ENCODE measurements at places on chromosomes 5 and 9.

- DNase-seq, result no peak
Observed at GRCh38 chr5:179610109-179610902, 13.2 kb downstream of the HNRNPH1 start.

DNA sequence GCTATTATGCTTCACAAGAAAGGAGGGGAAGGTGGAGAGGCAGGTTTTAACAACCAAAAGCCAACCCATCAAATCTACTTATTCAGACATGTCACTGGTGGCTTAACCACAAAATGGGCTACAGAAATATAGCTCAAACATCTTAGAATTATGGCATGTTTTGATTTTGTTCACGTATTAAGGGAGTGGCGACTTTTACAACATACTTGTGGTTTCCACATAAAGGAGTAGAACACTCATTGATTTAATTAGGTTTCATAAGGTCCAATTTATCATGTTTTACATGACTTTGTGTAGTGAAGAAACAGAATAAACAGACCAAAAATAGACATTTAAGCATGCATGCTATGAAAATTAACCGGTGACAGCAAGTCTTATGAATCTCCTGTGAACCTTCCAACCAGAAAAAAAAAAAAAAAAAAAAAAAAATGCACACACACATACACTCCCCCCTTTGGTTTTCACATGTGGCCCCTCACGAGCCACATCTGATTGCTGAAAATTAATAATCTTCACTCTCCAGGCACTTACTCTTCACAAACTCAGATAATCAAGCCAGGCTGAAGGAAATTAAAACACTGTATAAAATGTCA is 5.4 kb downstream of the ZNF608 start:
- DNase-seq, result no peak

GRCh38 chr5:124639095-124639665 is 107.3 kb downstream of the ZNF608 start:
- no peak for DNase-seq

DNA sequence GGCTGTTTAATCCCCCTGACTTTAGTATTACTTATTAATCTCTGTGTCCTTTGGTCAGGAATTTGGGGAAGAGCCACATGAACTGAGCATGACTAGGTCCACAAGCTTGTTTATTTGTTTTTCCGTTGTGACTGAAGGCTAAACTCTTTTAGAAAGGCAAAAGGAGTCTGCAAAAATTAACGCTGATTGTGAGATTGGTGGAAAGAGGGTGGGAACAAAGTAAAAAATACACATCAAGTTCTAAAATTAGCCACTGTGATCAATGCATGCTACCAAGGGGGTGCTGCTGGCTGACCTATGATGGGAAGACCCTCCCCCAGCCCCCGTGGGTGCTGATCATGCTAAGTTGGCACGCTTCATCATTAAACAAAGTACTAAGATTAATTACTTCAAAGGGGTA is 356.8 kb downstream of the ADGRV1 start:
- DNase-seq, result no peak

DNA sequence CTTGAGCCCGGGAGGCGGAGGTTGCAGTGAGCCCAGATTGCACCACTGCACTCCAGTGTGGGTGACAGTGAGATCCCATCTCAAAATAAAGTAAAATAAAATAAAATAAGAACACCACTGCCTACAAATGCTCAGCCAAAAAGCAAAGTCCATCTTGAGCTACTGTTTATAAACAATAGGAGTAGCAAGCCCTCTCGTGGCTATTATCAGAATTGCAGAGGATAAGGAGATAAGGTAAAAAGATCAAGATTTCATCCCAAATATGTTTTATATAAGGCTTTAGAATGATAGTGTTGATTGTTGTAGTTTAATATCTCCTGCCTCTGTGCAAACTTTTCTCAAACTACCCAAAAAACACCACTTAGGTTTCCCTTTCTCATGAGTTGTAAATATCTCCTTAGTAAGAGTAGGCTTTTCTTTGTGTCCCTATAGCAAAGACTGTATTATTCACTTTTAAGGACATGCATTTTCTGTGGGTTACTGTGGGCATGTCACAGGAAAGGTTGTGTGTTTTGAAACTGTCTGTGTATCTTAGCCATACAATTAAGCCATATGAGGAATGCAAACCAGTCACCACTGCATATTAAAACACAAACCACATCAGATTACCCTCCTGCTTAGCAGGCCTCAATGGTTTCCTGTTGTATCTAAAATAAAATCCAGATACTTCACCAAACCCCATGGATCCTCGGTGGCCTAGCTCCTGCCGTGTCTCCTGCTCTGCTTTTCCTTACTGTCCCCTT is 31.8 kb upstream of the CKS2 start:
- DNase-seq, result no peak

- DNase-seq, result no peak
Observed at GRCh38 chr5:146890731-146891440, 12.3 kb upstream of the PPP2R2B start.

GRCh38 chr5:1316588-1317340 is 21.9 kb upstream of the TERT start:
- no peak for DNase-seq

GRCh38 chr5:31366941-31367340 is 165.0 kb downstream of the DROSHA start:
- DNase-seq, result no peak

DNA sequence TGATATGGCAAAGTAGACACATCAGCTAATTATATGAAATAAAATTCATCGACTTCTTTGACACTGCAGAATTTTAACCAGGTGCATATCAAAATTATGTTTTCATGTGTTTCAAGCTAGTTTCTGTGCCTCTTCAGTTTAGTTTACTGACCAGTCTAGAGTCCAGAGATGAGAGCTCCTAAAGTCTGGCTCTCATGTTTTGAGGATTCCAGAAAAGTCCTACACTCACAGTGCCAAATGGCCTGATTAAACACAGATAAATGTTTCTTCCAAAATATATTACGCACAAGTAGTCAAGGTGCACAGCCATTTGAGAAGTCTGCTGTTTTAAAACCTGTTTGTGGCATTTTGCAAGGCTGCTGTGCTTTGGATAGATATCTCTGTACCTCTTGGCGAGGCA is 15.6 kb downstream of the RGMB start:
- no peak for DNase-seq

DNA sequence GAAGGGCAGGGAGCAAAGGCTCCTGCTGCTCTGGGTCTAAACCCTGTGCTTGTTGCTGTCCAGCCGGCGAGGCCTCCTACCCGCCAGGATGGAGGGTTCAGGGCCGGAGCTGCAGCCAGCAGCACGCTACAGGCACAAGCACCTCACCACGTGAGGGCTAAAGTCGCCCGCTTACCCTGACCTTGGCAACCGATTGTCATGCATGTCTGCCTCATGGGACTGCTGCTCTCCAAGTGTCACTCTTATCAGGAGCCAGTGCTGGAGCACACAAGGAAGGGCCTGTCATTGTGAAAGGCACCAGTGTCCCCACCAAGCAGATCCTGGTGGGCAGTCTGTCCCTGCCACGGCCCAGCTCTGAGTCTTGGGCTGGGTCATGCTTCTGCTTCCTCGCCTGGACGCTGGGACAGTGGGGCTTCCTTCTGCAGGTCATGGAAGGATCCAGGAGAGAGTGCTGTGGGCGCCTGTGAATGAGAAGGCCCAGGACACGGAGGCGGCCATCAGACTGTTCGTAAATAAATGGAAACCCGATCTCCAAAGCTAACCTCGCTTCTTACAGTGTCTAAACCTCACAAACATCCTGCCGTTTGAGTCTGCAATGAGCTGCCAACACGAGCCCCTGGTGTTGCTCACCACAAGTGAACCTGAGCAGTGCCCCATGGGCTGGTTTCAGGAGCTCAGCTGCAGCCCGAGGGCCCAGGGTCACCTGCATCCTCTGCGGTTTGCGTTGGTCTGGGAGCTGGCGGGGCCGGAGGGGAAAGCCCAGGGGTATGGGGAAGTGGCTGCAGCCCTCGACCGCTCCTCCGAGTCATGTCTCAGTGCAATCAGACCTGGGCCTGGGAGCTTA is 58.2 kb upstream of the RXRA start:
- no peak for DNase-seq

GRCh38 chr5:3098821-3099220 is 347.3 kb upstream of the IRX2 start:
- no peak for DNase-seq

DNA sequence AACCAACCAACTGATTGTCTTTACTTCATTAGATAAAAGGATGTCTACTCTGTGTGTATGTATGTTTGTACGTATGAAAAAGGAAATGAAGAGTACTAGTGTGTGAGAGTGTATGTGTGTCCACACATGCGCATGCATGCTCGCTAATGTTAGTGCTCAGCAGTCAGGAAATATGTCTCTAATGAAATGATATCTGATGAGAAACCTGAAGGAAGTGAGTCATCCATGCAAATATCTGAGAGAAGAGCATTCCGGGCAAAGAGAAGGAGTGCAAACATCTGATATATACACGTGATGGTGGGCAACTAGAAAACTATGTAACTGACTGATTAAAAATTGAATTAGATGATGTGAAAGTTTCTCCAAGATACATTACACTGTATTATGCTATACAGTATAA is 29.6 kb upstream of the UGCG start:
- DNase-seq, result no peak
